ENCODE measurements at places on chromosomes 13 and 19. TPM values are rescaled to one million over a fixed set of nuclear protein-coding genes. Genes with fewer than 3 reads are reported as not detected.
A peak's percentile ranks its signal among the peaks of the same experiment; 100 is the strongest.

FPR1 gene
- not detected for total RNA-seq

NLRP4 gene
- not detected for total RNA-seq

ATP7B gene
- 11.8 TPM for total RNA-seq

DNA sequence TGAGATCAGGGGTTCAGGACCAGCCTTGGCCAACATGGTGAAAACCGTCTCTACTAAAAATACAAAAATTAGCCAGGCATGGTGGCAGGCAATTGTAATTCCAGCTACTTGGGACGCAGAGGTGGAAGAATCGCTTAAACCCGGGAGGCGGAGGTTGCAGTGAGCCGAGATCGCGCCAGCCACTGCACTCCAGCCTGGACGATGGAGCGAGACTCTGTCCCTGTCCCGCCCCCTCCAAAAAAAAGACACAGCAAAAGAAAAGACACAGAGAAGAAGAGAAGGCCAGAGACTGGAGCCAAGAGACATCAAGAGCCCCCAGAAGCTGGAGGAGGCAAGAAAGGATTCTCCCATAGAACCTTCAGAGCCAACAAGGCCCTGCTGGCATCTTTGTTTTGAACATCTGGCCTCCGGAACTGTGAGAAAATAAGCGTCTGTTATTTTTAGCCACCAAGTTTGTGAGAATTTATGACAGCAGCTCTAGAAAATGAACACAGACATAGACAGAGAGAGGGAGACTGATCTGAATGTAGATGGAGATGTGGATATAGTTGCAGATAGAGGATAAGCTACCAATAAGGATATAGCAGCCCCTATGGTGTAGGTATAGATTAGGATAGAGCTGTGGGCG is 25.7 kb upstream of the PNMA8B start:
- H3K27ac ChIP-seq, result no peak overlapping the region
- no peak for DNase-seq
- H3K4me1 ChIP-seq, result no peaks in the 10 kb centered on the region
- H3K36me3 ChIP-seq, result no peaks in the 10 kb centered on the region
- H3K27me3 ChIP-seq, result no peaks in the 10 kb centered on the region

DNA sequence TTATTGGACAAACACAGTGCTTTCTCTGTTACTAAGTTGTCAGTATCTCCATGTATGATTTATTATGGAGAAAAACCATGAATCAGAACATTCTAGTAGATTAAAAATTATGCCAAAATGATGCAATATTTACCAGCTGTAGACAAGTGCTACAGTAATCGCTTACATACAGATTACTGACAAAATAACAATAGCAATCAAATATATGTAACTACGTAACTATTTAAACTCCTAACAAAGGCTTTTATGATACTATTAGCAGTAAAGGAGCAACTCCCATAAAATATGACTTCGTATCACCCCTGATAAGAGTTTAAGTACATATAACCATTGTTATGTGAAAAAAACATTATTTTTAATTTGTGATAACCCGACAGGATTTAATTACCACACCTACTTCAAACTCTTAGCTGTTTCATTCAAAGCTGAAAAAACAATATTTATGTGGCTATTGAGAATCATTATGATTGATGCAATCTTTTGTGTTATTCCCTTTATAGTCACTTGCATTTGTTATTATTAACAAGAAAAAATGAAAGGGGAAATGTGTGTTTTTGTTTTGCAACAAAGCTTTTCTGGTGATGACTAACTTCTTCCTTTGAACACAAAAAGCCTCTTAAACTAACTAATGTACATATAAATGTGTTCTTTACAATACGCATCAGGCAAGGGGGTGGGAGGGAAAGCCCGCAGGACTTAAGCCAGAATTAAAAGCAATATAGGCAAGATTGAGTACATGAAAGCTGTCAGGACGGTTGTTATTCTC is 147.4 kb downstream of the ABCC4 start:
- peak overlapping the region; percentile 30 for H3K4me3 ChIP-seq
- peaks cover 41% of the 10 kb centered on the region for H3K4me1 ChIP-seq

GRCh38 chr13:110506859-110507566 is 54.5 kb downstream of the RAB20 start:
- H3K4me3 ChIP-seq, result no peak overlapping the region
- peaks cover 5% of the 10 kb centered on the region for H3K4me1 ChIP-seq
- peaks cover 32% of the 10 kb centered on the region for H3K36me3 ChIP-seq
- no peak overlapping the region for H3K27ac ChIP-seq

GRCh38 chr19:12833738-12834565 is 427 bp downstream of the RTBDN start:
- peaks cover 26% of the 10 kb centered on the region for H3K4me1 ChIP-seq
- peak overlapping the region; percentile 70 for H3K4me3 ChIP-seq

DNA sequence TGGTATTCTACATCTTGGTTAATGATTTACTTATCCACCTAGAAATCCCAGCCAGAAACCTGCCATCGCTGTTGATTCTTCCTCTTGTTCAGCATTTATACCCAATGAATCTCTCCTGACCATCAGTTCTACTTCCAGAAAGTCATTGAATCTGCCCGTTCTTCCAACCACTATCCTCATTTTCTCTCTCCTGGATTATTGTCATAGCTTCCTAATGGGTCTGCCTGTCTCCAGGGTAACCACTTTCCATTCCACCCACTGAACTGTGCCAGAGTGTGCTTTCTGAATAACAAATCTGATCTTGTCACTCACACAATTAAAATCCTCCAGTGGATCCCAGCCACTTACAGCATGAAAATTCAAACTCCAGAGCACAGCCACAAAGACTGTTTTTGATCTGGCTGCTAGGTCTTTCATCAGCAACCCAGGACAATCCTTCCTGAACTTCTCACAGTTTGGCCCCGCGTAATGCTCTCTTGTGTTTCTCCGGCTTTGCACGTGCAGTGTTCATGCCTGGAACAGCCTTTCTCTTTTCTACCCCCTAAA is 330.6 kb downstream of the SPRY2 start:
- DNase-seq, result no peak
- no peaks in the 10 kb centered on the region for H3K27me3 ChIP-seq
- H3K27ac ChIP-seq, result no peak overlapping the region
- H3K36me3 ChIP-seq, result no peaks in the 10 kb centered on the region
- no peak overlapping the region for H3K4me3 ChIP-seq

DNA sequence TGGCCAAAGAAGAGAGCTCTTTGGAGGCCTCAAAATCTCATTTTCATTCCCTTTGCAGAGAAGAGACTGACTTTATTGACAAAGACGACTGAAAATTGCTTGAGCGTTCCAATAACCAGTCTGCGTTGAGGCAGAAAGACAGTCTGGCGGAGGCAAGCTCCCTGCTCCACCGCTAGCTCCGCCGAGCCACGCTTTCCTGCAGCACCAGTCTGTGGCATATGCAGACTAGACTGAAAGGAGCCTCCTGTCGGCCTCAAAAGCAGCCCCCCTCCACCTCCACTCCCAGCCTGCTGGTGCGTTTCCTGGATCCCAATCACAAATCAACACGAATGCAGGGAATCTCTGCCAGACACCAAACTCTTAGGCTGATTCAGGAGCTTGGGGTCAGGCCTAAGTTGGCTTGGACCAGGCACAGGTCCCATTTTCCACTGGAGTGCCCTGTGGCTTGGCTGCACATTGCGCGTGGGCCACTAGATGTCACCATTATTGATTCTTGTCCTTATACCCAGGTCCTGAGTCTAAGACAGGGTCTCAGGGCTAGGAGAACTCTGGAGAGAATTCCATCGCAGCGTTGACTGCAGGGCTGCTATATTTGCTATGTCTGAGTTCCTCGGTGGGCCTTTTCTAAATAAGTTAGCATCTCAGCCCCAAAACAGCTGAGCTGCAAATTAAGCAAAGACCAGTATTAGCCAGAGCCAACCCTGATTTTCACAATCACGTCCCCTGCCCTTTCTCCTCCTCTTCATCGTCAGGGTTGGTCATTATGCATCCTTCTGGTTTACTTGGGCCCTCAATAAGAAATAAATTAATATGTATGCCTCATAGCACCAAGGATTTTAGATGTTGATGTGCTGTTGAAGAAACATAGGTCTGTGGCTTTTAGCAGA is 5.2 kb upstream of the ZNF507 start:
- H3K36me3 ChIP-seq, result no peaks in the 10 kb centered on the region
- no peak overlapping the region for H3K27ac ChIP-seq
- peaks cover 5% of the 10 kb centered on the region for H3K27me3 ChIP-seq
- no peak overlapping the region for H3K4me3 ChIP-seq

DNA sequence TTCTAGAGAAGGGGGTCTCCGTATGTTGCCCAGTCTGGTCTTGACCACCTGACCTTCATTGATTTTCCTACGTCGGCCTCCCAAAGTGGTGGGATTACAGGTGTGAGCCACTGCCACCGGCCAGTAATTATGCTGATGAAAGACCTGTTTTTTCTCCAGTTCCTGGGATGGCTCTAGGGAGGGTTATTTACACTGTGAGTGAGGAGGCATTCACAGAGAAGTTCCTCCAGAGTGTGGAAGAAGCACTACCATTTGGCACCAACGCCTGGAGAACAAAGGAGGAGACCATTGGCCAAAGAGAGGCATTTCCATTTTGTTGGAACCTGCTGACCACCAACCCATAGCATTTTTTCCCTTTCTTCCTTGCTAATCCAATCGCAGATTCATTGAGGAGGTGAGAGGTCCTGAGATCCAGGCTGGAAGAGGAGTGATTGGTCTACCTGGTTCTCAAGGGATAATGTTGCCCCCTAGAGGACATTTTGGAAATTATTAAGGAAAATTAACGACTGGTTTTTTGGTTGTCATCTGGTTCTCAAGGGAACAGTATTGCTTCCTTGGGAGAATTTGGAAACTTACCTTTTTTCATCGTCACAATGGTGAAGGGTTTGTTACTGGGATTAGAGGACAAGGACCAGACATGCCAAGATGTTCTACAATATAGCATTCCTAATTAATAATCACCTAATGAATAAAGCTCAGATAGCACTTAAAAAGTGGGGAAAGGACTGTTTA is 5.5 kb upstream of the SAE1 start:
- H3K4me3 ChIP-seq, result no peak overlapping the region
- H3K27ac ChIP-seq, result peak overlapping the region; percentile 69
- no peaks in the 10 kb centered on the region for H3K36me3 ChIP-seq

GRCh38 chr19:19628501-19629134 is 598 bp upstream of the LPAR2 start:
- no peaks in the 10 kb centered on the region for H3K27me3 ChIP-seq
- peak; percentile 91 for DNase-seq
- H3K27ac ChIP-seq, result peak overlapping the region; percentile 98

- H3K36me3 ChIP-seq, result no peaks in the 10 kb centered on the region
- no peaks in the 10 kb centered on the region for H3K27me3 ChIP-seq
- no peaks in the 10 kb centered on the region for H3K4me1 ChIP-seq
- H3K4me3 ChIP-seq, result no peak overlapping the region
- no peak for DNase-seq
Measured at GRCh38 chr13:109422161-109422560, 364.2 kb downstream of the IRS2 start.

- H3K4me1 ChIP-seq, result peaks cover 10% of the 10 kb centered on the region
- no peak overlapping the region for H3K4me3 ChIP-seq
- DNase-seq, result no peak
- no peak overlapping the region for H3K27ac ChIP-seq
- no peaks in the 10 kb centered on the region for H3K27me3 ChIP-seq
- H3K36me3 ChIP-seq, result no peaks in the 10 kb centered on the region
Measured at GRCh38 chr13:58025821-58026220, 394.3 kb downstream of the PCDH17 start.

GRCh38 chr13:93927431-93927830 is 552.1 kb downstream of the DCT start:
- H3K27me3 ChIP-seq, result no peaks in the 10 kb centered on the region
- no peak overlapping the region for H3K27ac ChIP-seq
- no peaks in the 10 kb centered on the region for H3K36me3 ChIP-seq
- H3K4me1 ChIP-seq, result no peaks in the 10 kb centered on the region

DNA sequence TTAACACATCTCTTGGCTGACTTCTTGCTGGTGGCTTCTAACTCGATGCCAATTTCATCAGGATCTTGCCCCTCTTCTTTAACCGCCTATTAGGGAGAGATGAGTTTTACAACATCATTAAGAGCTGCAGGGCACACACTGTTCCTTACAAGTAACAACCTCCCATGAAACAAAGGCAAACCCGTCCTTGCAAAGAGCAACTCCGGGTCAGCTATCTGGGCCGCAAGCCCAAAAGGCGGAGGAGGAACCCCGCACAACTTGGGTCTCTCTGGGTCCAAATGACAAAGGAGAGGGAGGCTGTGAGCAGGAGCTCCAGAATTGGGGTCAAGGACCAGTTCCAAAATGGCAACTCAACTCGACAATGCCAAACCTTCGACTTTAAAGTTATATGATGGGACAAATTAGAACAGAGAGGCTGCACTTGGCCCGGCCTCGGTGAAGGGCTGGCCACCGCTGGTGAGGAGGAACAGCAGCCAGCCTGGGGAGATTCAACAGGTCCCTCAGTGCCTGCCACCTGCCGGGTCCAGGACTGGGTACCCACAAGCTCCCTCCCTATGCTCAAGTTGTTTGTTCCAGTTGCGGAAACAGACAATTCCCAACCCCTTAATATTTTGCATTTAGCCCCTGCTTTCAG is 1.1 kb downstream of the SAFB2 start:
- H3K4me3 ChIP-seq, result peak overlapping the region; percentile 100
- peaks cover 5% of the 10 kb centered on the region for H3K27me3 ChIP-seq
- DNase-seq, result no peak
- peak overlapping the region; percentile 89 for H3K27ac ChIP-seq
- peaks cover 59% of the 10 kb centered on the region for H3K36me3 ChIP-seq

- no peak overlapping the region for H3K27ac ChIP-seq
- H3K36me3 ChIP-seq, result no peaks in the 10 kb centered on the region
- no peak for DNase-seq
- no peak overlapping the region for H3K4me3 ChIP-seq
Measured at GRCh38 chr13:74158571-74159352, 24.6 kb upstream of the KLF12 start.

- H3K36me3 ChIP-seq, result no peaks in the 10 kb centered on the region
- H3K4me1 ChIP-seq, result no peaks in the 10 kb centered on the region
- DNase-seq, result peak; percentile 84
- H3K4me3 ChIP-seq, result no peak overlapping the region
- no peak overlapping the region for H3K27ac ChIP-seq
Measured at GRCh38 chr19:19552798-19553197, 14.7 kb downstream of the CILP2 start.

DNA sequence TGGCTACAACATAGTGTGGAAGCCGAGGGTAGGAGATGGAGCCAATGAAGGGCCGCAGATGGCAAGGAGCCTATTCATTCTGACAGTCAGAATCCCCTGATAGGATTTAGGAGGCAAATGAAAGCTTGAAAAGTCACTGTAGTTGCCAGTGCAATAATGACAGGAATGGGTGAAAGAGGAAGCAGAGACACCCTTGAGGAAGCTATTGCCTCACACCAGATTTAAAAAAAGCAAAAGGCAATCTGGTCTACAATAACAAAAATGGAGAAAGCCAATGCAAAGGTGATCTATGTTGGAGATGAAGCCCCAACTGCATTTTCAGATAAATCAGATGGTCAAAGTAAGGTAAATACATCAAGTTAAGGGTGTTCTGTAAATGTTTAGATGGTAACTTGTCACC is 158.5 kb downstream of the TUBA3C start:
- DNase-seq, result no peak
- peaks cover 70% of the 10 kb centered on the region for H3K36me3 ChIP-seq
- H3K27ac ChIP-seq, result no peak overlapping the region
- H3K27me3 ChIP-seq, result 0 out of 2 replicates have a peak, but pooled peaks cover 4% of the 10 kb centered on the region
- H3K4me3 ChIP-seq, result no peak overlapping the region

Data from WTC11 (cell line).